ENCODE measurements at places on chromosomes 6 and 20. TPM values are rescaled to one million over a fixed set of nuclear protein-coding genes. Genes with fewer than 3 reads are reported as not detected.

CALHM5 gene
- total RNA-seq: 0.09 TPM

HFE gene
- 11.8 TPM for total RNA-seq

HLA-DMB gene
- 1.7 TPM for total RNA-seq

CCN5 gene
- 31.4 TPM for total RNA-seq

GRIK2 gene
- 0.46 TPM for total RNA-seq

SNAP25 gene
- total RNA-seq: 18.4 TPM

BMP7 gene
- total RNA-seq: 0.63 TPM

PAK5 gene
- not detected for total RNA-seq

CDKAL1 gene
- 2.8 TPM for total RNA-seq

C6orf163 gene
- total RNA-seq: 0.20 TPM

All from A549 treated with AZD2906 at 1 μM for 4 hours (cell line).